ENCODE measurements at places on chromosomes 6 and 20.

DNA sequence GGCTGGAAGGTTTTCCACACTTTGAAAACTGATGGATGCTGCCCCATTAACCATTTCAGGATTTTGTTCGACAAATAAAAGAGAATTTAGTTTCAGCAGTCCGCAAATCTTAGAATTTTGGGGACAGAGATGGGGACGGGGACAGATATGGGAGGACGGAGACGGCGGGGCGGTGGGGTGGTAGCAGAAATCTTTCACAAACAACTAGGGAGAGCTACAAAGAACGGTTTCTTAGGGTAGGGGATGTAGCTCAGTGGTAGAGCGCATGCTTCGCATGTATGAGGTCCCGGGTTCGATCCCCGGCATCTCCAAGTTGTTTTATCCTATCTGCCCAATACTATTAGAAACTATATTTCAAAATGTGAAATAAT is 15.1 kb downstream of the HMGN4 start:
- DNase-seq, result peak; percentile 93

DNA sequence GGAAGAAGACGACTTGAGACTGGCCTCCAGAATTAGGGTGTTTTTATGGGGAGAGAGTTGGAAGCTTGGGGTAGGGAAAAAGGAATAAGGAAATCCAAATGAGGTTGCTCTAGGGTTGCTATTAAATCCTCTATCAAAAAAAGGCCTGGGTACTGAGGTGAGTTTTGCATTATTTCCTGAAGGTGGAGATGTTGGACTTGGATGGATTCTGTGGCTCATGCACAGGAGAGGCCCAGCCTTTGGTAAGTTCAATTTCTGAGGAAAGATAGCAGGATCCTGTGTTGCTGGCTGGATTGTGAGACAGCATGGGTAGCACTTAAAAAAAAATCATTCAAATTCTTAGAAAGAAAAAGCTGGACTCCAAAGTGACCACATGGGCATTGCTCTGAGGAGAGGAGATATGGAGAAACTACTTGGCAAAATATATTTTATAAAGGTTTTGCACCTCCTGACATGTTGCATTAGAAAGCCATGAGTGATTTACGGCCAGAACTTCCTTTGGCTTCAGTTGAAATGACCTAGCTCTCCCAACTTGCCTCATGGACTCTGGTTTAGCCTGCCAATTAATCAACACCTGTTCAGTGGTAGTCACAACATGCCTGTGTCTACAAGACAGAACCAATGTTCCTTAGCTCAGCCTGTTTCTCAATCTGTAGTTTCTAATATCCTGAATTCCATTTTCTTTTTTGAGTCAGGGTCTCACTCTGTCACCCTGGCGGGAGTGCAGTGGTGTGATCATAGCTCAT is 152.1 kb upstream of the RALGAPA2 start:
- no peak for DNase-seq

GRCh38 chr6:15444081-15444731 is 198.3 kb downstream of the JARID2 start:
- DNase-seq, result no peak

- DNase-seq, result no peak
Measured at GRCh38 chr20:31485450-31486339, 10.6 kb downstream of the REM1 start.

DNA sequence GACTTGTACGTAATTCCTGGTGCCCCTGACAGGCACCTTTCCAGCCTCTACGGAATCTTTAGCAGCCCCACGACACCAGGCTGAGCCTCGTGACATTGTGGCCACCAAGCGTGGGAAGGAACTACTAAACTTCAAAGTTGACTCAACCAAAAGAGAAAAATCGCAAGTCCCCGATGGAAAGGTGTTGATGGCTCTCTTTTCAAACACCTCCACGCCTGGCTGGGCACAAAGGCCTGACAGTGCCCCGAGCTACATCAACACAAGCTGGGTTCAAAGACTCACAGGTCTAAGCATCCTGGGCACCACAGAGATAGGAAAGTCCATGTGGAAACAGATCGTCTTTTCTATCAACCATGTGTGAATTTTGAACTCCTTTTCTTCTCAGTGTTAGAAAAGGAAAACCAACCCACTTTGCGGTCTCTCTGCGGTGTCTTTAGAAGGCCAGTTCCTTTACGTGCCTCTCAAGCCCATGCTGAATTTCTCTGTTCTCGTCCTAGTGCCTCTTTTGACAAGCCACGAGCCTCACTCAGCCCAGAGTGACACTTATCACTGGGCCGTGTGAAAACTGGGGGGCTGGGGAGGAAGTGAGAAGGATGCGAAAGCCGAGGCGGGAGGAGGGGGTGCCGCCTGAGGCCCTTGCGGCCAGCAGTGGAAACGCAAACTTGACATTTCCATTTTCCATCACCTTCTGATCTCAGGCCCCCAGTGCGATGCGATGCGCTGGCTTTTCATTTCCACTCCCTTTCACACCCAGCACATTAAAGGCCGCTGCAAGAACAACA is 59.4 kb downstream of the GFOD1 start:
- no peak for DNase-seq

GRCh38 chr20:35063168-35063567 is 29.4 kb downstream of the TRPC4AP start:
- no peak for DNase-seq

DNA sequence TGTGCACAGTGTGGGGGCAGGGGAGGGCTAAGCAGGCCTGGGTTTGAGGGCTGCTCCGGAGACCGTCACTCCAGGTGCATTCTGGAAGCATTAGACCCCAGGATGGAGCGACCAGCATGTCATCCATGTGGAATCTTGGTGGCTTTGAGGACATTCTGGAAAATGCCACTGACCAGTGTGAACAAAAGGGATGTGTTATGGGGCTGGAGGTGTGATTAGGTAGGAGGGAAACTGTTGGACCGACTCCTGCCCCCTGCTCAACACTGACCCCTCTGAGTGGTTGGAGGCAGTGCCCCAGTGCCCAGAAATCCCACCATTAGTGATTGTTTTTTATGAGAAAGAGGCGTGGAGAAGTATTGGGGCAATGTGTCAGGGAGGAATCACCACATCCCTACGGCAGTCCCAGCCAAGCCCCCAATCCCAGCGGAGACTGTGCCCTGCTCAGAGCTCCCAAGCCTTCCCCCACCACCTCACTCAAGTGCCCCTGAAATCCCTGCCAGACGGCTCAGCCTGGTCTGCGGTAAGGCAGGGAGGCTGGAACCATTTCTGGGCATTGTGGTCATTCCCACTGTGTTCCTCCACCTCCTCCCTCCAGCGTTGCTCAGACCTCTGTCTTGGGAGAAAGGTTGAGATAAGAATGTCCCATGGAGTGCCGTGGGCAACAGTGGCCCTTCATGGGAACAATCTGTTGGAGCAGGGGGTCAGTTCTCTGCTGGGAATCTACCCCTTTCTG is 44.0 kb upstream of the TTPAL start:
- DNase-seq, result no peak

DNA sequence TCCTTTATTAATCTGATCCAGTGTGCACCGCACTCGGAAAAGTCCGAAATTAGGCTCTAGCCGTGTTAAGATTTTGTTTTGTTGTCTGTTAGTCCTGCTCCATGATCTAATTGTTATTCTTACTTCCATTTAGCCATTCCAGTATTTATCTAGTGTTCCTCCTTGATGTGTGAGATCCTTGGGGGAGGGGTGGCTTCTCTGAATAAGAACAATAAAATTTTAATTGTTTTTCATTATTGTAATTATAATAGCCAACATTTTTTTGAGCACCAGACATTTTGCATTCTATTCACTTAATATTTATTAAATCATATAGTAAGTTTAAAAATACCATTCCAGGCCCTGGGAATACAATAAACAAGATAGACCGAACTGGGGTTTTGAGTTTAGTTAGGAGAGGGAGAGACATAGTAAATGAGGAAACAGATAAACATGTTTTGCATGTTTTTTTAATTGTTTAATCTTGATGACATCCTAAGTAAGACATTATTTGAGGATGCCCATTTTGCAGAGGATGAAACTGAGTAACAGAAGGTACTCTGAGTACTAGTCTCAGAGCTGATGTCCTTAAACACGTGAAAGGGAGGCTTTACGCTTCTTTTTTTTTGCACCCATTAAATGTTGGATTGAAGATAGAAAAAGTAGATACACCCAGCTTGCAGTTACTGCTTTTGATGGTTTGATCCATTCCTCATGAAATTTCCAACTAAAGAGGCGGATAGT is 1.2 kb downstream of the CBFA2T2 start:
- DNase-seq, result no peak

DNA sequence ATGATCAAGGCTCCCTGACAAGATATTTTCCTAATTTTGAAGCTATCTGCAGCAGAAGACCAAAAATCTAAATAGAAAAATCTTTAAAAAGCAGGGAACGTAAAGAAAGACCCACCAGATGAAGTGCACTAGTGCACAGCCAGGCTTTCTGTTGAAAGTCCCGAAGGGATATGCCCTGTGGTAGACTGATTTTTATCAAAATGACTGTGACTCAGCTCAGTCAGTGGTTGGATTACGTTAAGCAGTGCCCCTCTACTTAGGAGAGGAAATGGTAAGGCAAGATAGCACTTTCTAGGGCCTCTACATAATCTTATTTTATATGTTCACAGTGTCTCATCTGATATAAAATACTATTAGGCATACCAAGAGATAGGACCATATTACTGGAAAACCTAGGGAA is 123.4 kb upstream of the RAB32 start:
- no peak for DNase-seq

DNA sequence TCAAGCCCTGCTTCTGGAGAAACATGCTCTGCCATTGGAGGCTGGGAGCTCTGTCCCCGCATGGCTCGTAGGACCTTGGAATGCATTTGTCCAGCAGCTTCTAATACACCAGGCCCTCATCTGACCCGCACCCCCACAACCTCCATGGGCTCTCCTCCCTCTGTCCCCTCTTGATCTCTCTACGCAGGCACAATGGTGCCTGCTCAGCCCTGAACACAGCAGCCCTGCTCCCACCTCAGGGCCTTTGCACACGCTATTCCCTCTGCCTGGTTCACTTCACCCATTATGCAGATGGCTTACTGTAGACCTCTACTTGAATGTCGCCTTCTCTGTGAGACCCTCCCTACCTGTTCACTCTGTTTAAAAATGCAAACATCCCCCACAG is 27.0 kb upstream of the PTGIS start:
- no peak for DNase-seq

GRCh38 chr20:22354647-22355046 is 229.7 kb downstream of the FOXA2 start:
- DNase-seq, result no peak

- DNase-seq, result no peak
Measured at GRCh38 chr6:157514659-157515496, 133.9 kb downstream of the ZDHHC14 start.

DNA sequence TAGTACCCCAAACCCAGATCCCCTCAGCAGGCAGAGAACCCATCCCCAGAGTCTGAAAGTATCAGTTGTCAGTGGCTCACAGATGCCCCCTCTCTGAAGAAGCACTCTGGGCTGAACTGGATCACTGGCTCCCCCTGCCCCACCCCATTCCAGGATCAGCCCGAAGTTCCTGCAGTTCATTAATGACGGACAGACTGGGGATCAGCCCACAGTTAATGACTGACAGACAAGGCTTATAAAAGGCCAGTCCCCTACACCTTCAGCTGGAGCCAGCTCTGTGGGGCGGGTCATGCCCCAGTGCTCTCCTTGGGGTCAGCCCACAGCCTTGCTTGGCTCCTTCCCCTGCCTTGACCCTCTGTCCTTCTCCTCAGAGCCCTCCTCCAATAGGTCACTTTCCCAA is 21.7 kb downstream of the KIAA1755 start:
- DNase-seq, result no peak

DNA sequence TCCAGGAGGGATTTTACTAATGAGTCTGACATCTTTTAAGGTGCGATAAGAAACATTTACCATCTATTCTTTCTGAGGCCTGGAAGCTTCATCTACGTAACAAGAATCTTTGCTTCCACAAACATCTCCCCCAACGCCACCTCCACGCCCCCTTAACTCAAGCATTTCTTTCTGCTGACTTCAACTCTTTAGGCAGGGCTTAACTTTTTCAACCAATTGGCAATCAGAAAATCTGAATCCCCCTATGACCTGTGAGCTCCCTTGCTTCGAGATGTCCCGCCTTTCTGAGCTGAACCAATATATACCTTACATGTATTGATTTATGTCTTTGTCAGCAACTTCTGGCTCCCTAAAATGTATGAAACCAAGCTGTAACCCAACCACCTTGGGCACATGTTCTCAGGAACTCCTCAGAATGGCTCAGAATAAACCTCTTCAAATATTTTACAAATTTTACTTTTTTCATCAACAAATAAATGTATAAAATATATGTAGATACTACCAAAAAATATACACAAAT is 11.5 kb downstream of the OR2H2 start:
- DNase-seq, result peak; percentile 25

- DNase-seq, result no peak
Measured at GRCh38 chr20:57874141-57874540, 164.3 kb upstream of the PMEPA1 start.

DNA sequence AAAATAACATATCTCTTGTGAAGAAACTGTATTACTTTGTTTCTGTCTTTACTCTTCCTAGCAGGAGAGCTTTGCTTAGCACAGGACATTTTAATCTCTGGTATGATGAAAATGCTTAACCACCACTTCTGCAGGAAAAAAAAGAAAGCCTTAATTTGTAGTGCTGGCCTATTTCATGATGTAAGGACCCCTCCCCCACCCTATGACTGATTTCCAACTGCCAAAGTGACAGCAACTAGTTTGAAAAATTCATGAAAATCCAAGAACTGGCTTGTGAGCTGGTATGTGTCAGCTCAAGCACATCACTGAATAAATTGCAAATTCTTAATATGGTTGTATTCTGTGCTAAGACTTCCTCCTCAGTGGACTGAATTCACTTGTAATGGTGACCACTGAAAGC is 125.3 kb downstream of the REV3L start:
- DNase-seq, result no peak

DNA sequence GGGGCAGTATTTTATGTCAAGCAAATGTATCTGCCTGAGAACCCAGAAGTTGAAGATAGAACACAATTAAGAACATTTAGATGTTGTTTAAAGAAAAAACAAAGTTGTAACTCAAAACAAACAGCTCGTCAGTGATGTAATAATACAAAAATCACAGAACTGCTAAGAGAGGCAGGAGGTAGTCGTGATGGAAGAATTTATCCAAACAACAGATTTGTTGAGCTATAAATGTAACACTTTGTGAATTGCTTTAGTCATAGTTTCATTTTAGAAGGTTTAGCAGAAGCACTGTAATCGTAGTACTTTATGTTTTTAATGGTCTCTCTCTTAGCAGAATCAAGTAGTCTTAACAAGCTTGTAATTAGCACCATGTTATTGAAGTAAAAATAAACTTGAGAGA is 73.6 kb downstream of the SCAF8 start:
- no peak for DNase-seq
